ENCODE measurements at places on chromosomes 1 and 21.

DNA sequence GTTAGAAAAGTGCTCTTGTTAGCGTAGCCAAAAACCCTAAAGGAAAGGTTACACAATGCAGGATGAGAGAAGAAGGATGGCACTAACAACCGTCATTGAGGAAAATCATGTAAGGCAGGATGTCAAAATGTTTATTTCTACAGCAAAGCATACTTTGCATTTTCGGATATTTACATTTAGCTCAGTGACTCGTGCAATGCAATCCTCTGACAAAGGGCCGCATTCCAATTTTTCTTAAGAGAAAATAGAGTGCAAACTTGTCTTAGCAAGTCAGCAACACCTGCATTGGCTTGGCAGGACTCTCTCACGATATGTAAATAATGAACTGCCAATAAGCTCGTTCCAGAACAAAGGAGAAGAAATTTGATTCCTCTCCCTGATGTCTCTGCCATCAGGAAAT lies 33.3 kb downstream of the TIAM1 start:
- DNase-seq = no peak

DNA sequence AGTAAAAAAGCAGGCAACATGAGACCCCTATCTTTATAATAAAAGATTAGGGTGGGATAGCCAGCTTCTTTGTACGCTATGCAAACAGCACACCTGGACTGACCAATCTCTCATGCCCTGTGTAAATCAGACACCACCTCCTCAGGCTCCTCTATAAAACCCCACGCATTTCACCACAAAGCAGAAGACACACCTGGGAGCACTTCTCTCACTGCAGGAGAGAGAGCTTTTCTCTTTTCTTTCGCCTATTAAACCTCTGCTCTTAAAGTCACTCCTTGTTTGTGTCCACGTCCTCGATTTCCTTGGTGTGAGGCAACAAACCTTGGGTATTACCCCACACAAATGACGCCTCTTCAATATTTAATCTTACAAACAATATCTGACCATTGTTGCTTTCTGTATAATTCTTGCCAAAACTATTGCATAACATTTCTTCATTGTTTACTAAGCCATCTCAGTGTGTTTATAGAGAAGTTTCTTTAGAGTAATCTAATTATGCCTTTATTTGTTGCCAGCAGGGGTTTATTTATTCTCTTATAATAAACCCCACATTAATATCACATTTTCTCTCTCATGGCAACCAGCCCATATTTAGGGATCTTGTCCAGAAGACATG lies 31.6 kb upstream of the NUF2 start:
- DNase-seq = no peak

GRCh38 chr1:4743978-4744750 lies 89.8 kb downstream of the AJAP1 start:
- DNase-seq = no peak

DNA sequence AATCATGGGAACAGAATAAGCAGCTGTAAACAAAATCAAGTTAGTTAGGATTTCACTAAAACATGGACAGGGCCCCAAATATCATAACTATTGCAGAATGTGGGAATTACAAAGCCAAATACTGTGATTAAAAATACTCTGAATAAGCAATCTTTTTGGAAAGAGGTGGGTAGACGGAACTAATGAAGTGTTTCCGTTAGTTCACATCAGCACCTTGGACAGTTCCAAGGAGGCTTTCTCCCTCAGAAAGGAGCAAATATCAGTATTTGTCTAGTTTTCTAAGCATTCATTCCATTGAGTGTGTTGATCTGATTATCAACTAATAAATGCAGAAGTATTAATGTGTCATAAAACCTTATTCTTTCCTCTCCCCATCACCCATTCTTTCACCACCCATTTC lies 97.4 kb downstream of the FAM78B start:
- no peak for DNase-seq

DNA sequence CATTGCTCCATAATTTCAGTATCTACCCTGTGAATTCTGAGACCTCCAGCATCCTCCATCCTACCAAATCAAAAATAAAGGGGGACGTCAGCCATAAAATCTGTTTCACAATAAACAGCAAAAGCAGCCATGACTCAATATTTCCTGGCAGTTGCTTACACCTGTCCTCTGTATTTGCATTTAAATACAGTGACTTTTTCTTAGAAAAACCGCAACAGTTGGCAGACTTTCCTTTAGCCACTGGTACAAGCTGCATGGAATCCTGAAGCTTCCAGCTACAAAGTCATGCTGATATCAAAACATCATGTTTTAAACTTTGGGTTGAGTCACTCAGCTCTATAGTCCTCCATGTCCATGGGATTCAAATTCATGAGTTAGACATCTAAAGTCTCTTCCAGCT lies 278.0 kb upstream of the KAZN start:
- DNase-seq = no peak

GRCh38 chr1:64282351-64282750 lies 78.9 kb downstream of the UBE2U start:
- DNase-seq = no peak

DNA sequence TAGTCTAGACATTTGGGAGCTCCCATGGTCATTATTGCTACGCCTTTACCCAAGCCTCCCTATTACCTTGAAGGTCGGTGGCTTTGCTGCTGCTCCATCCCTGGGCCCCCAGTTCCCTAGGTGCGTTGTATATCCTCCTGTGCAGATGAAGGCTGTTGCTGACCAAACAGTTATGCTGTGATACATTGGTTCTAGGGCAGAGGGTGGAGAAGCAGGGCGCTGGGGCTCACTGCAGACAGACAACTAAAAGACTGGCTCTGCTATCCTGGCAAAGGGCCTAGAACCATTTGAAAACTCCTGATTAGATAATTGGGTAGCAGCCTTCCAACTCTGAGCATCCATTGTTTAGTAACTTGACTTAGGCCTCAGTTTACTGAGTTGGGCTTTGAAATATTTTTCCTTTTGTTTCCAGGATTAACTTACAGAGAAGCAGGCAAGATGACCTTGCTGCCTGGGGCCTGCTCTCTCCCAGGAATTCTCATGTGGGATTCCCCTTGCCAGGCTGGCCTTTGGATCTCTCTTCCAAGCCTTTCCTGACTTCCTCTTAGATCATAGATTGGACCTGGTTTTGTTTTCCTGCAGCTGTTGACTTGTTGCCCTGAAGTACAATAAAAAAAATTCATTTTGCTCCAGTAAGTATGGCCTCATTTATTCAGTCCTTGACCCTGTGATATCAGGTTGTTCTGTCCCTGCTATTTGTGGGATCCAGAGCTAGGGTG lies 15.5 kb downstream of the CHI3L2 start:
- DNase-seq = no peak

DNA sequence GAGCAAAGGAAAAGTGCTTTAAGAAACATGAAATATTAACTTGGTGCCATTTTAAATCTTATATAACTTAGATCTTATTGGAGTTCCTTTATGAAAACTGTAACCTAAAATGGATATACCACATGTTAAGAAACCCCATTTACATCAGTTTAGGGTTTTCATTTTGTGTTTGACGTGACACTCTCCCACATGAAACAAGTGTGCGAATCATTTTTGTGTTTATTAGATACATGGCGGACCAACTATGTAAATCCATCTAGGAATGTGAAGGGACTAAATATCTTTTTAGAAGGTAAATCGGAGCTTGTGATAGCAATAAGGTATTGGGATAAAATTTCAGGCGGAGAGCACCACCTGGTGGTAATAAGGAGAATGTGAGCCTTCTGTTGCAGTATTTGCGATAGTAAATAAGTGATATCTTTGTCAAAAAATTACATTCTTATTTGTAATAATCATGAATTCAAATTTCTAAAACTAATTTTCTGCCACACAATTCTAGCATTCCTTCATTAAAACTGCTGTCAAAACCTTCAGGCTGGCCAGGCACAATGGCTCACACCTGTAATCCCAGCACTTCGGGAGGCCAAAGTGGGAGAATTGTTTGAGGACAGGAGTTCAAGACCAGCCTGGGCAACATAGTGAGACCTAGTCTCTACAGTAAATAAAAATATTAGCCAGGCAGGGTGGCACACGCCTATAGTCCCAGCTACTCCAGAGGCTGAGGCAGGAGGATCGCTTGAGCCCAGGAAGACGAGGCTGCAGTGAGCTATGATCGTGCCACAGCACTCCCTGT lies 31.3 kb downstream of the SMAP2 start:
- peak; percentile 44 for DNase-seq

DNA sequence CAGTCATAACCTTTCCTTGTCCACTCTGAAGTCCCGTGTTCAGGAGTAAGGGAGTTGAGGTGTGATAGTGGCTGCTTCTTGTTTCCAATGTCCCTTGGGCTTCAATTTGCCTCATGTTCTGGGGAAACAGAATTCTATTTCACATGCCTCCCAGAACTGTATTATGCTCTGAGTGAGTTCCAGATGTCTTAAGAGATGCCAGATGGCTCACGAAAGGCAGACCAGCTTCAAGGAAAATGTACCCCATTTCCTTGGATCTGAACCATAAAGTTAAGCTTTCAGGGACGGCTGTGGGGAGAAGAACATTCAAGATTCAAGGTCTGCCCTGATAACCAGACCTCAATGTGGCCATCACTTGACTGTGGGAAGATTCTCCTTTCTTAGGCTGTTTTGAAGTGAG lies 42.4 kb downstream of the C1orf87 start:
- DNase-seq = no peak

DNA sequence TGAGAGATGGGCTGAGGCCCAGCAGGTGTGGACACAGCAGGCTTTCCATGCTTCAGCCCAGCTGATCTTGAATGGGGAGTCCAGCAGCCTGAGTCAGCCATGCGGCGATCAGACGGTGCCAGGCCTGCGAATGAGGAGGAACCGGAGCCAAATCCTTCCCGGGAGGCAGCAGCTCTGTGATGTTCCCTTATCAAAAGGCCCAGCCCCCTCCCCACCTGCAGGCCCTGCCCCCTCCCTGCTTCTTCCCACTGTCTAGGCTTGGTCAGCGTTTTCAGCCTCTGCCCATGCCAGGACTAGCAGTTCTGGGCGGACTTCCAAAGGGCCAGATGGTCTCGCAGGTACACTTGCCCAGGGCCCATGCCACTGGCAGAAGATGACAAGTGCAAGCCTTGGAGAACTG lies 253.8 kb downstream of the KAZN start:
- DNase-seq = no peak

- DNase-seq = no peak
Observed at GRCh38 chr1:72282271-72283021, at the start of gene NEGR1. Gene NEGR1, minus strand, starts transcription at chr1:72282539.

GRCh38 chr21:39976800-39977199 lies 109.6 kb downstream of the PCP4 start:
- DNase-seq = no peak

GRCh38 chr1:94258873-94259331 lies 21.5 kb upstream of the ARHGAP29 start:
- DNase-seq = peak; percentile 46

DNA sequence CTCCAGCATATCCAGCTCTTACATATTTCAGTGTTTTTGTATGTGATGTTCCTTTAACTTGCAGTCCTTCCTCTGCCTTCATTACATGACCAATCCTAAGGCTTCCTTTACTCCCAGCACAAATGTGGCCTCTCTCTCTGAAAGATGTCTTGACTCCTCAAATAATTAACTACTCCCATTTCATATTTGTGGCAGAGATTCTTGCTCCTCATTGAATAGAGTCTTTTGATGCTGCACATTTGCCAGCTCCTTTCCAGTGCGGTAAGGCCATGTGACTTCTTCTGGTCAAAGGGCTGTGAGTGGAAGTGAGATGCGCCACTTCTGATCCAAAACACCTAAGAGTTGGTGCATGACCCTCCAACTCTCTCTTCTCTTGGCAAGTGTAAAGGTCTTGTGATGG lies 19.1 kb upstream of the LAMC1 start:
- DNase-seq = no peak

DNA sequence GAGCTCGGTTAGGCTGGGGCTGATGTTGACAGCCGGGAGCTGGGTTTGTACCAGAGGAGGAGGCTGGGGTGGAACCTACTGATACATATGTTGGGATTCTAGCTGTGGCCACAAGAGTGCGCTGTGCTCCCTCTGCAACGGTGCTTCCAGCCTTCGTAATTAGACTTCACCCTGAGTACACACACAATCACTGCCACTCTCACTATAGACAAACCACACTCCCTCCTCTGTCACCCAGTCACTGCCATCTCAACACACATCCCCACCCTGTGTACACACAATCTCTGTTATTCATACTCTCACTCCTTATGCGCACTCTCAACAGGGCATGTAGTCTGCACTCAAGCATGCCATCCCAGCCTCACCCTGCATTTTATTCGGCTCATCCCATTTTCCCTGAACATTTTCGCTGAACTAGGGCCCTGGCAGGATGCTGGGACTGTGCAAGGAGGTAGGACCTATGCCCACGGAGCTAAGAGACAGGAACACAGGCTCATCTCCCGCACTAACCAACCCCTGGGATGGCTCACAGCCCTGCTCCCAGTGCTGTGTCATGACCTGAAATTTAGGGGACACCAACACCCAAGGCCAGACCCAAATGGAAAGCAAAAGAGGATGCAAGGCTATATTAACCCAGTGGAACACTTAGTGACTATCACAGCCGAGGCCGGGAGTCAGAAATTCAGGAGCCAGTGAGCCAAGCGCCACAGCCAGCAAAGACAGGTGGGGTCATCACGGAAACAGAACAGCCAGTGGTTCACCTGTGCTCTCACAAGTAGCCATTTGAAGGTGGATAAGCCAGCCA lies 5.7 kb downstream of the GJB3 start:
- DNase-seq = peak; percentile 67

DNA sequence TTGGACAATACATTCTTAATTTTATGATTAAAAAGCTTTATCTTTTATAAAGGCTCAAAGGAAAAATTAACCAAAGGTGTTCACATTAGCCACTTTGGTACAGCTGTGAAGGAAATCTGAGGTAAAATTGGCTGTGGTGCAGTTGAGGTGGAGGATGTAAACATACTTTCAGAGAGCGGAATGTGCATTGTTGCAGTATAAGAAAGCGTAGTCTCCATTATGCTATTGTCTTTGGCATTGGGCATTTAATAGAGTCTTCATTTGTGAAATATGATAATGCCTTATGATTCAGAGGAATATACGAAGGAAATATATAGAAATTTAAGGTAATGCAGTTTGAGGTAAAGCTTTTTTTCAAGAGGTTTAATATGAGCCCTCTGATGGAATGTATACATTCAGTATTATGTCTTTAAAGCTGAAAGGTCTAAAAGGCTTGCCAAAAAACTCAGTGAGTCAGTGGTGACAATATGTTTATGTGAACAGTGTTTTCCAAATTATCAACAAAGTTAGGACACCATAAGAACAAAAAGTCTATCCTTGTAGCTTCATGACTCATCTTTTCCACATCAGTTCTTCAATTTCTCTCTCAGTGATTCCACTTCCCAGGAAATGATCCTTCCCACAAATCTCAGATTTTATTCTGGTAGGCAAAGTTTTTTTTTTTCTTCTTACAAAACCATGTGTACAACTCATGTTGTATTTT lies 26.9 kb upstream of the DDR2 start:
- peak; percentile 32 for DNase-seq

All from HTR-8/SVneo (cell line).